ENCODE measurements at places on chromosomes 6 and 20.

GRCh38 chr6:86728976-86729375, 208.4 kb upstream of the HTR1E start:
- no peak for DNase-seq

DNA sequence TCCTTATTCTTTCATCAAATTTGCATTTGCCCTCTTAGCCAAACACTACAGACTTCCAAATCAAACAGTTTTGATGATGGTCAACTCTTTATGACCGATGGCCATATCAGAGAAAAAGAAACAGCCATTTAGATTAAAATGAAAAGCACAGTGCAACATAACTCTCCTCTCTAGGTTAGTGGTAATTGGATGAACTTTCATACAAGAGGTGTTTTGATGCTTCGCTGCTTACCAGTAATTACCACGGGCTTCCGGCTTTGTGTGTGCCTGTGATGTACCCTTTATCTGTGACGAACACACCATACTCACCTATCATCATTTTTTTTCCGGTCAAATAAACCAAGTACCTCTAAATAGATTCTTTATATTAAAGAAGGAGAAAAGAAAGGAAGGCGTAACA, 181.8 kb downstream of the FOXA2 start:
- no peak for DNase-seq

GRCh38 chr6:33053230-33053629, 20.2 kb downstream of the HLA-DPA1 start:
- DNase-seq = no peak

- DNase-seq = no peak
Observed at GRCh38 chr20:16353417-16353781, 219.8 kb downstream of the KIF16B start.

GRCh38 chr6:34508425-34508824, 42.5 kb downstream of the PACSIN1 start:
- no peak for DNase-seq

DNA sequence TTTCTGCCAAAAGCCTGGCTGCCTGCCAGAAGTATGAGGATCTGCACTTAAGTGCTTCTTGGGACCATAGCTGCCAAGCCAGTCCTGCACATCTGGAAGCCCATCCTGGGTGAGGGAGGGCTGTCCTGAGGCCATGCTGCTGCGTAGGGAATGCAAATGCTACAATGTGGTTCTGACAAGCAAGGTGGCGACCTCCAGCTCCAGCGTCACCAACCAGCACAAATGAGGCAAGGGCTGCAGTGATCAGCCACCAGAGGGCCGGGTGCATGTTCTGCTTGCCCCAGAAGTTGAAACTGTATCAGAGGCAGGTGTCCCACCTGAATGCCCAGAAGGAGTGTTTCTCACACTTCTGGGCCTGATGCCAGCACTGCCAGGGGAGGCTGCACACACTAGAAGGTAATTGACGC, 99.1 kb upstream of the KCNQ5 start:
- no peak for DNase-seq

DNA sequence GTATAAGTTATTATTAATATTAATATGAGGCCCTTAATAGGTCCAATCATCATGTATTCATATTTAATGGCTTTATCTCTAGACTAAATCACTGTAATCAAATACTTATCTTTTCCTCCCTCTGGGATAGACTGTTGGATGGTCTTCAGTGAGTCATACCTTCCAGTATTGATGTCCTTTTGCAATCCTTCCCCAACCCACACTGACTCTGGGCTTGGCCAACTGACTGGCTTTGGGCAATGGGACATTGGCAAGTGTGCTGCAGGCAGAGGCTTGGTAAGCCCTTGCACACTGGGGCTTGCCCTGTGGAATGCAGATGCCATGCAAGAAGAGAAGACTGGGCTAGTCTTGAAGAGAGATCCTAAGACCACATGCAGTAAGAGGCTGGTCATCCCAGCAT, 136.6 kb downstream of the CCDC170 start:
- DNase-seq = no peak

GRCh38 chr20:33162753-33163152, 5.2 kb upstream of the BPIFA2 start:
- DNase-seq = no peak

- DNase-seq = no peak
Observed at GRCh38 chr20:2750491-2751251, 49.8 kb downstream of the CPXM1 start.

DNA sequence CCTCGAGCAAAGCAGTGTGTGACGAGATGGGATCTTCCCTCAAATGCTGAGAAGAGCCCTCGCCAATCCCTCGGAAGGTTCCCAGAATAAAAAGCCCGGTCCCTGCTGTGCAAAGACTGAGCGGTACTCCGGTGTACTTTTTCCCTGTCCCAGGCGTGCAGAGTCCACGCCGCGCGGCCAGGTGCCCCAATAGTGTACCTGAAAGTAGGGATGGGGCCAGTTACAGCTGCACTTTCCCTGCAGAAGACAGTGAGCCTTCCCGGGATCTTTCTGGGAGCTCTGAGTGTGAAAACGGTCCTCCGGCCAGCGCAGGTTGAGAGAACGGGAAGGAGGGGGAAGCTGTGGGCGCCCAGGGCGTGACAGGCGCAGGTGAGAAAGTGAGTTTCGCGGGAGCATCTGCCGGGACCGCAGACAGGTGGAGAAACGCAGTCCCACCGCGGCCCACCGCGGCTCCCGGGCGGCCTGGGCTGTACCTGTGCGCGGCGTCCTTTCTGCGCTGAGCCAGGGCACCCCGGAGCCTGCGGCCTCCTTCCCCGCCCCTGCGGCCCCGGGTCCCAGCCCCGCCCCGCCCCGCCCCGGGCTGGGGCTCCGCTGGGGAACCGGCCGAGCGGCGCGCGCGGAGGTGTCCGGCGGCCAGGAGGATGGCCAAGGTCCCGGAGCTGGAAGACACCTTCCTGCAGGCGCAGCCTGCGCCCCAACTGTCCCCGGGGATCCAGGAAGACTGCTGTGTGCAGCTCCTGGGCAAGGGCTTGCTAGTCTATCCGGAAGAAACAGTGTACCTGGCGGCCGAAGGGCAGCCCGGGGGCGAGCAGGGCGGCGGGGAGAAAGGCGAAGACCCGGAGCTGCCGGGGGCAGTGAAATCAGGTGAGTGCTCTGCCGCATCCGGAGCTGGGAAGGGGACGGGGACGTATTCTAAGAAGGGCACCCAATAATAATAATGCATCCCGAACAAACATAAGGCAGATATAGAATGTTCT, at the start of gene RFX6:
Gene RFX6, plus strand, starts transcription at position 608 of the 977 bp plus-strand sequence. Its CDS starts 34 bp downstream, at position 642.
- DNase-seq = no peak

DNA sequence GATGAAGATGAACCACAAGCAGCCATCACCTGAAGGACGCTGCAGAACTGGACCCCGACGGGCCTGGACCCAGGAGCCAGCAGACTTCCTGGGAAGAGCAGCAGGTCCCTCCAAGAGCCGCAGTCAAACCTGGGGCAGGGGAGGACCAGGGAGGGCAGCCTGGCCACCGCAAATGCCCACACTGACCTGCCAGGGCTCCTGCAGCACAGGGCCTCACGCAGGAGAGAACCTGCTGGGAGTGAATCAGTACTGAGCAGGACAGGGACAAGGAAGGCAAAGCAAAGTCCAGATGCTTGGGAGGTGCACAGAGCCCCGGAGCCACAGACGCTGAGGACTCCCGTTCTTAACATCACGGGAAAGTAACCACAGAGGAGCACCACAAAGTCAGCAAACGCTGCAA, 75.2 kb downstream of the TAF4 start:
- DNase-seq = no peak

DNA sequence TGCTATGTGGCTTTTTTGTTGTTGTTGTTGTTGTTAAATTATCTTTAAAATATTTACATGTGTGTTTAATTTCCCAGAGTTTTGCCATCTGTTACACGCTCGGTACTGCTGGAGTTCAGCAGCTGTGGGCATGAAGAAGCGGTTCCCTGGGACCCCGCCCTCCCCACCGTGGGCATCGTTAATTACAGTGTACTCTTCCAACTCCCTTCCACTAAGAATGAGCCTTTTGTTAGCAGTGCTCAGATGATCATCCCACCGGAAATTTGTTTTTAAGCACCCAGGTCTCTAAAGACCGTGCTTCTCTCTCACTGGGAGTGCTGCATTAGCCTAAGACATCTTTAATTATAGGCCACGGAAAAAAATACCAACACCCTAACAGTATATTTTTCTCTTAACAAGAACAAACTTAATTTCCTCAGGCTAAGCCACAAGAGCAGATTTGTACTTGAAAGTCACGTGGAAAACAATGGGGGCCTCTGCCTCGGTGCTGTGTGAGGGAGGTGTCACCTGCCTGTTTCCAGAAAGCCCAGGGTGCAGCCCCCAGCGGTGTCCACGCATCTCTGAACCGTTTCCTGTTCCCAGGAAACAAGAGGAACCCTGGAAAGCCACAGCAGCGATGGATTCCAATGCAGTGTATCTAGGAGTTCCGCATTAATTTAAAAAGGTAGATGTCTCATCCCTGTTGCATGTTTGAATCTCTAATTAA, 113.3 kb upstream of the FRMD1 start:
- DNase-seq = no peak

DNA sequence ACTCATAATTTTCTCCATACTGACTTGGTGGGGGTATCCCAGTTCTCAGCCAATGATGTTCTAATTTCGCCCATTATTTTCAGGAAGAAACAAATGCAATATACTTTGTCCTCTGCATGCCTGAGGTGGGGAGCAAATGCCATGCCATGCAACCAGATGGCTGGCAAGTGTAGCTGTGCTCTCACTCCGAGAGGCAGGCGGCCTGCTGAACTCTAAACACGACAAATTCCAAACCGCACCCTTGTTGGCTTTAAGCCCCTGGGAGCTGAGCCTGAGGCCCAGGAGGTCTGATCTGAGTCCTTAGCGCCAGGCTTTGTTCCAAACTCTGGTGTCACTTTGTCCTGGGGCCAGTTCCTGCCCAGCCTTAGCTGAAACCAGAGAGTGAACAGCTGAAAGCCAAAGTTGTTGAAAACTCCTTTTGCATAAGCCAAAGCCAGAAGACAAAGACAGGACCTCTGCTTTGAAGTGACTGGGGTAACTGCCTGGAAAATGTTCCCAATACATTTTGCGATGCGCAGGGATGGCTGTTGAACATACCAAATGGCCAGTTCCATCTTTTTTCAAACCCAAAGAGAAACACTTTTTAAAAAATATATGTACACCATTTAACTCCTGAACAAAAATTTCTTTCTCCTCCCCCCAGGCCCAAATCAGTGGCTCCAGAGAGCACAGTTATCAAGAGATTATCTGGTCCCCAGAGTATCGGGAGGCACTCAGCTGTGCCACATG, 46.2 kb downstream of the TTI1 start:
- DNase-seq = no peak

DNA sequence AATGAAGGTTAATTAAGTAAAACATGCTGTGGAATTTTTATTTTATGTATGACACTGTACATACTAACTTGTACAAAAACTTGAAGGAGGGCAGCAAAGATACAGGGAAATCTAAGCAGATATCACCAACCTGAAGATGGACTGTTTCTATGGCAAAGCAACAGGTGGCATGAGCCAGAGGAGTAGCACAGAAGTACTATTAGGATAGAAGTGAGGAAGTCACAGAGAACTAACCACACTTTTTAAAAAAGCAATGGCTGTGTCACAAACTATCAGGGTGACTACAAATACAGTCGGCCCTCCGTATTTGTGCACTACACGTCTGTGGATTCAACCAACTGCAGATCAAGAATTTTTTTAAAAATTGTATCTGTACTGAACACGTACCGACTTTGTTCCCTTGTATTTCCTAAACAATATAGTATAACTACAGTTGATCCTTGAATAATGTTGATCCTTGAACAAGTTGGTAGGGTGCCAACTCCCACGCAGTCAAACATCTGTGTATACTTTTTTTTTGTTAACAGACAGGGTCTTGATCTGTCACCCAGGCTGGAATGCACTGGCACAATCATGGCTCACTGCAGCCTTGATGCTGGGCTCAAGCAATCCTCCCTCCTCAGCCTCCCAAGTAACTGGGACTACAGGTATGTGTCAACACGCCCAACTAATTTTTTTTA, 61.0 kb downstream of the NUDT3 start:
- DNase-seq = no peak

- no peak for DNase-seq
Observed at GRCh38 chr6:38176797-38177751, 357.5 kb downstream of the ZFAND3 start.

DNA sequence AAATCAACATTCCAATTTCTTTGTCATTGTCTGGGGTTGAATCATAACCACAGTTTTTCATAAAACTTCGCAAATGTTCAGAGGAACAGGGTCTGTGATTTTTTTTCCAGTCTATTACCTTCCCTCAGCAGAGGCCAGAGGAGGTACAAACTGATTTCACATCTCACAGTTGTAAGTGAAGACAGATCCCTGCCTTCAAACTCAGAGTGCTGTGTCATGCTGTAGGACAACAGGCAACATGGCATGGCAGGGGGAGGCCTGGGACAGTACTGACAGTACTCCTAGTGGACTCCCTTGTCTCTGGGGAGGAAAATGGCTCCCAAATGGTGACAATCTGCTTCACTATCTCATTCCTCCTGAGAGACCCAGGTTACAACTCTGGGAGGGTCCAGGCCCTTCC, 308.6 kb downstream of the CDC5L start:
- DNase-seq = no peak

DNA sequence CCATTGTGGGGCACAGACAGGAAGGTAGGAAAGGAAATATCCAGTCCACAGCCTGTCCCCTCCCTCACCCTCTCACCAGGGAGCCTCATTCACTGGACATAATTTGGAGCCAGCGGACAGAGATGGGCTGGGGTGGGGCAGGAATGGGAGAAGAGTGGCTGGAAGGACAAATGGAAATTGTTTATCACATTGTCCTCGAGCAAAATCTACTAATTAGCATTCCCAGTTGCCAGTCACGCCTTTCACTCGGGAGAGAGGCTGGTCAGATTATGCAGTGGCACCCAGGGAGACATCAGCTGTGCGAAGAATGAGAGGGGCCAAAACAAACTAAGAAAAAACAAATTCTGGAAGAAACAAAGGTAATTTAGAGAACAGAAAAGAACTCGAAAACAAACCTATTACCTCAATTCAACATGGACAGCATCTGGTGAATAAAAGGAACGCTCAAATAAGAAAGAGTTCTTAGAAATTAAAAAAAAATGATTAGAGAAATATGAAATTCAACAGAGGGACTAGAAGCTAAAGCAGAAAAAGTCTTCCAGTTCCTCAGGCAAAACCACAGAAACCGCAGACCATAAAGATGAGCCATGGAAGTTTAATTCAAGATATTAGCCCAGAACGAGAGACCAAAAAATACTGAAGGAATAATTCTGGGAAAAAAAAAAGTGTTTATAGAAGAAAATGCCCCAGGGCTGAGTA, 108.5 kb upstream of the RALGAPA2 start:
- DNase-seq = no peak

- no peak for DNase-seq
Observed at GRCh38 chr6:147142684-147143245, 61.5 kb upstream of the STXBP5 start.
